ENCODE measurements at places on chromosomes 1 and 21.

GRCh38 chr21:25062061-25062460, 545.2 kb downstream of the MRPL39 start:
- no peaks in the 10 kb centered on the region for H3K36me3 ChIP-seq
- no peaks in the 10 kb centered on the region for H3K4me1 ChIP-seq
- no peak overlapping the region for H3K27ac ChIP-seq
- DNase-seq = no peak
- H3K27me3 ChIP-seq = no peaks in the 10 kb centered on the region

GRCh38 chr1:27601771-27602461, 2.0 kb downstream of the AHDC1 start:
- peak overlapping the region; percentile 50 for H3K27ac ChIP-seq
- no peaks in the 10 kb centered on the region for H3K27me3 ChIP-seq
- H3K36me3 ChIP-seq = no peaks in the 10 kb centered on the region
- no peak for DNase-seq
- H3K4me3 ChIP-seq = peak overlapping the region; percentile 84

DNA sequence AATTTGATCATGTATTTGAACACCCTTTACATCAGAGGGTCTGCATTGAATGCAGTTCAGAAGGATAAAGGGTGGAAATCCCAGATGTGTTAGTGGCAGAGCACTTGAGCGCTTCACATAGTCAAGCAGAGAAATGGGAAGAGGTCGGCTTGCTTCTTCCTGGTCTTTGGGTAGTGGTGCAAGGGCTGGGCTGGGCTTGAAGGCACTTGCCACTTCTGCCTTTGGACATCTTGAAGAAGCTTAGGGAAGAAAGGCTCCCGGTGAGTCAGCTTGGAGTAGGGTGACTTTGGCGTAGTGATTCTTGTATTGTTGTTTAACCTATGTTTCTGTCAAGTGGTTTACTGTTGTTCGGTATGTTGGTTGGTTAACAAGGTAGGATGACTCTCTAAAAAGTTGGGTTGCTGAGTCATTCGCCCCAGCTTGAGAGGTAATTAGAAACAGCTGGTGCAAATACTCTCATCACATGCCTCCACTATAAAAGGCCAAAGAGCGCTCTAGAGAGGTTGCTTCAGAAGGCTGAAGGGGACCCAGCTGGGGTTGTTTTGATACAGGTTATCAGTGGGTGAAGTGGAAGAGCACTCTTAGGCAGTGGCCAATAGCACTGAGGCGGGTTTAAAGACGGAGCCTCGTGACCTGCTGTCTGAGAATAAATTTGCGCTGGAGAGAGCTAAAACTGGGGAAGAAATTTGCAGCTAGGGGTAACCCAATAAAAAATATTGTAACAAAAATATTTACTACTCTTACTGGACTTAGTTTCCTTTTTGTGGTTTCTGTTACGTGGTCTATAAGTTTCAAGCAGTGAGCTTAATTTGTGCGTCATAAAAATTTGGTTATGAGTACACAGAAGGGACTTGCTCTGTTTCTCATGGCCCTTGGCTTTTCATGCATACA, 1.4 kb downstream of the BACH1 start:
- peaks cover 11% of the 10 kb centered on the region for H3K4me1 ChIP-seq
- H3K27me3 ChIP-seq = no peaks in the 10 kb centered on the region
- no peaks in the 10 kb centered on the region for H3K36me3 ChIP-seq
- DNase-seq = peak; percentile 32
- peak overlapping the region; percentile 99 for H3K4me3 ChIP-seq

GRCh38 chr1:25711555-25712298, 88.3 kb upstream of the SELENON start:
- H3K4me1 ChIP-seq = peaks cover 18% of the 10 kb centered on the region
- no peak for DNase-seq
- no peak overlapping the region for H3K27ac ChIP-seq
- no peaks in the 10 kb centered on the region for H3K27me3 ChIP-seq
- no peak overlapping the region for H3K4me3 ChIP-seq

DNA sequence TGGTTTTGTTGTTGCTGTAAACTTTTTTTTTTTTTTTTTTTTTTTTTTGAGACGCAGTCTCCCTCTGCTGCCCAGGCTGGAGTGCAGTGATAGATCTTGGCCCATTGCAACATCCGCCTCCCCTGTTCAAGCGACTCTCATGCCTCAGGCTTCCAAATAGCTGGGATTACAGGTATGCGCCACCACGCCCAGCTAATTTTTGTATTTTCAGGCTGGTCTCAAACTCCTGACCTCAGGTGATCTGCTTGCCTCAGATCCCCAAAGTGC, 78.9 kb upstream of the SLC45A1 start:
- no peaks in the 10 kb centered on the region for H3K27me3 ChIP-seq
- no peak overlapping the region for H3K4me3 ChIP-seq
- H3K36me3 ChIP-seq = no peaks in the 10 kb centered on the region
- no peak for DNase-seq
- peaks cover 17% of the 10 kb centered on the region for H3K4me1 ChIP-seq
- peak overlapping the region; percentile 72 for H3K27ac ChIP-seq

GRCh38 chr21:38798481-38798882, 7.2 kb upstream of the ETS2 start:
- no peak overlapping the region for H3K4me3 ChIP-seq
- H3K27ac ChIP-seq = no peak overlapping the region
- H3K4me1 ChIP-seq = peaks cover 7% of the 10 kb centered on the region
- no peaks in the 10 kb centered on the region for H3K27me3 ChIP-seq
- H3K36me3 ChIP-seq = no peaks in the 10 kb centered on the region
- DNase-seq = no peak

GRCh38 chr1:107842241-107842640, 122.7 kb downstream of the VAV3 start:
- no peaks in the 10 kb centered on the region for H3K27me3 ChIP-seq

GRCh38 chr1:77400781-77401180, 119.0 kb downstream of the AK5 start:
- H3K4me3 ChIP-seq = no peak overlapping the region
- no peak for DNase-seq
- no peak overlapping the region for H3K27ac ChIP-seq
- no peaks in the 10 kb centered on the region for H3K36me3 ChIP-seq
- H3K4me1 ChIP-seq = peaks cover 5% of the 10 kb centered on the region

DNA sequence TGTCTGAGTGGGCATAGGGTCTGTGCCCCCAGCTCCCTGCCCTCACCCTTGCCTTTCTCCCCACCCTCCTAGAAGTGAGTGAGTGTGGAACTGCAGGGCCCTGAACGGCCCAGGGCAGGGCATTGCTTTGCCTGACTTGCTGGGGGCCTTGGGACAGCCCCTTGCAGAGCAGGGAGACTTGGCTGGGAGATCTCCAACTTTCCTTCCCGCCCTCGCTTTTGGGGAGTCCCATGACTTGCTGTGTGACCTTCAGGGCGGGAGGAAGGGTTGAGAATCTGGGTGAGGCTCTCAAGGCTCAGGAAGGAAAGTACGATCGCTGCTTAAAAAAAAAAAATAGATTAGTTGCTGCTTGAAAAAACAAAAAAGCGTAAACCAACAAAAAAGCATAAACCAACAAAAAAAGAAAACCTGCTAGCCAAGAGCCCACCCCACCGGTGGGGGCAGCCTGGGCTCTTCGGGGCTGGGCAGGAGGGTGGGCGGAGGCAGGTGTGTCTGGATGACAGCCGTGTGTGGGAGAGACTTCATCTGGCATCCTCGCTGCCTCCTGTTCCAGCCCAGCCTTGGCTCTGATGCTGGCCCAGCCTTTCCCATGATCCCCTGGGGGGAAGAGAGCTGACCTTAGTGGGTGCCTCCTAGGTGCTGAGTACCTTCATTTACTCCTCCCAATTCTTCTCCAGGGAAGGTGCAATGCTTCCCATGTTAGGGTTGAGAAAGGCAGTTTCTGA, 6.5 kb downstream of the NBL1 start:
- H3K4me1 ChIP-seq = peaks cover 3% of the 10 kb centered on the region
- DNase-seq = no peak
- peaks cover 8% of the 10 kb centered on the region for H3K27me3 ChIP-seq

DNA sequence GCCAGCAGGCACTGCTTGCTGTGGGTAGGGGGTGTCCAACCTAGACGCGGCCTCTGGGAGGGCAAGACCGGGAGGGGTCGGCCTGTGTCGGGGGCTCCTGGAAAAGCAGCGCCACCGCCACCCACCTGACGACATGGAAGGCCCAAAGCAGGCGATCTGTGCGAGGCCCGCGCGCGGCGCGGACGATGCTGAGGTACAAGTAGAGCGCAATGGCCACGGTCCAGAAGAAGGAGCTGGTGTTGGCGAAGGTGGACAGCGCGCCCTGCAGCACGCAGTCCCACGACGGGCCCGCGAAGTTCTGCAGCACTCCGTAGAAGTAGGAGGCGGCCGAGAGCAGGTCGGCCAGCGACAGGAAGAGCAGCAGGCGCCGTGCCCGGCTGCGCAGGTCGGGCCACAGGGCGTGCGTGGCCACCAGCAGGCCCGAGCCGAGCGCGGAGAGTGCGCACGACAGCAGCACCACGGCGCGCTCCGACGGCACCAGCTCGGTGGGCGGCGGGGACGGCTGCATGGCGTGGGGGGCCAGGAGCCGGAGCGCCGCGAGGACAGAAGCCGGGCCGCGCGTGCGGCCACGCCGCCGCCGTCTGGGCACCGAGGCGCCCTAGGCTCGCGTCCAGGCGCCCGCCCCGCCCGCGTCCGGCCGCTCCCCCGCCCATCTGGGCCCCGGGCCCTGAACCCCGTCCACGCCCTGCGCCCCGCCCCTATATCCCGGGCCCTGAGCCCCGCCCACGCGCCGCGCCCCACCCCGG, at the start of gene GPR157:
TSS of gene GPR157 (minus strand) at position 583 of the 746 bp plus-strand sequence. CDS start at position 508, 75 bp downstream.
- peaks cover 45% of the 10 kb centered on the region for H3K27me3 ChIP-seq
- H3K4me1 ChIP-seq = no peaks in the 10 kb centered on the region
- H3K4me3 ChIP-seq = peak within 1 kb of the TSS; percentile 94
- no peaks in the 10 kb centered on the region for H3K36me3 ChIP-seq
- peak; percentile 51 for DNase-seq
- H3K27ac ChIP-seq = no peak within 1 kb of the TSS
